T-helper 1 cell (primary cell): ENCODE measurements at places on chromosomes 1 and 21.

DNA sequence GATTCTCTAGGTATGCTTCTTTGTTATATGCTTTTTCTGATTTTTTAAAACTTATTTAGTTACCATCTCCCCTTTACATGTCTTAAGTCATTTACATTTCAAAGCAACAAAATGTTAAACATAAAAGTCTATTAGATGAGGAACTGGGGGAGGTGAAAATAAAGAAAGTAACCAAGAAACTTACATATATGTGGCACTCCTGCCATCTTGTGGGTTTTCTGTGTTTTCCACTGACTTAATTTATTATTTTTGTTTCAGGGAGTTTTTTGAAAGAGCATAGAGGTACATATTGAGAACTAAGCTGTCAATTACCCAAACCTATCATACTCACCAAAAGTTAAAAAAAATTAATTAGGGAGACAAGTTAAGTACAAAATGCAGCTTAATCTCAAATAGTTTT lies 1531.1 kb downstream of the MRPL39 start:
- no peak for DNase-seq

GRCh38 chr1:161182214-161182613 lies 4.9 kb upstream of the B4GALT3 start:
- no peak for DNase-seq

- DNase-seq: no peak
Measured at GRCh38 chr1:53411541-53412152, 47.6 kb upstream of the DMRTB1 start.

DNA sequence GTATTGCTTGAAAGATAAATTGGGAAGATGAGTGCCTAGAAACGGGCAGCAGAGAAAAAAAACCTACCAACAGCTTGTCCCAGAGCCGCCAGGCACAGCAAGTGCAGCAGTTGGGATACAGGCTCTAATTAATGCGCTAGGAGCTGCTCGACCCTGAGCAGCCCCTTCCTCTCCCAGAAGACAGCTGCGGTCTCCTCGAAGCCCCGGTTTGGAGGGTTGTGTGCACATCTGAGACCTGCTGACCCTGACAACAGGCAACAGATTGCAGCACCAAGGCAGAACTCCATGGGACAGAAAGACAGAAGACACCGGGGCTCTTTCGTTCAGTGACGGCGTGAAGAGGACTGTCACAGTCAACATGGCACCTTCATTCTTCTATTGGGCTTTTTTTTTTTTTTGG lies 101.4 kb downstream of the TSEN15 start:
- no peak for DNase-seq

DNA sequence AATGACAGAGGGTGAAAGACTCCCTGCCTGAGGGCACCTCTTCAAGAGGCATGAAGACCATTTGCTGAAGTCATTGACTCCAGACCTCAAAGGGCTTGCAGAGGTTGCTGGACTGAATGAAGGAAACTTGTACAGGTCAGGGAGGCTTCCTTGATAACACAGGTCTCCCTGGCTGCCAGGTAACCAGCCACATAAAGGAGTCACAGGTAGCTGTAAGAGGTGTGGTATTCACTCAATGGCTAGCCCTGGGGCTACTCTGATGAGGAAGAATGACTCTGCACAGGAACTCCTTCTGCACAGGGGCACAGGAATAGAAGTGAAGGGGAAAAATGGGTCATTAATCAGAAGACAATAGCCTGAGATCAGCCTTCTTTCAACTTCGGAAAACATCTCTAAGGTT lies 187.5 kb downstream of the LMX1A start:
- DNase-seq: no peak

DNA sequence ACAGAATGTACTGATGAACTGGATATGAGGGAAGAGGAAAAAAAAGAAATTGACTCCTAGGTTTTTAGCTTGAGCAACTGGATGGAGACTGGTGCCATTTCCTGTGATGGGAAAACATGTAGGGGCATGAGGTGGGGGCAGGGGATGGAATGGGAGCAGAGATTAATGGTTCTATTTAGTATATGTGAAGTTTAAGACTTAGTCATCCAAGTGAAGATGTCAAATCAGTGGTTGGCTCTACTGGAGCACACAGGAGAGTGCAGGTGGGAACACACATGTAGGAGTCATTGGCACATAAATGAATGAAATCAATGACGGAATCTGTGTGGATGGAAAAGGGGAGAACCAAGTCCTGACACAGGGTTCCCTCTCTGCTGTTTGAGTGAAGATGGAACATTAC lies 224.4 kb upstream of the COA6 start:
- no peak for DNase-seq

DNA sequence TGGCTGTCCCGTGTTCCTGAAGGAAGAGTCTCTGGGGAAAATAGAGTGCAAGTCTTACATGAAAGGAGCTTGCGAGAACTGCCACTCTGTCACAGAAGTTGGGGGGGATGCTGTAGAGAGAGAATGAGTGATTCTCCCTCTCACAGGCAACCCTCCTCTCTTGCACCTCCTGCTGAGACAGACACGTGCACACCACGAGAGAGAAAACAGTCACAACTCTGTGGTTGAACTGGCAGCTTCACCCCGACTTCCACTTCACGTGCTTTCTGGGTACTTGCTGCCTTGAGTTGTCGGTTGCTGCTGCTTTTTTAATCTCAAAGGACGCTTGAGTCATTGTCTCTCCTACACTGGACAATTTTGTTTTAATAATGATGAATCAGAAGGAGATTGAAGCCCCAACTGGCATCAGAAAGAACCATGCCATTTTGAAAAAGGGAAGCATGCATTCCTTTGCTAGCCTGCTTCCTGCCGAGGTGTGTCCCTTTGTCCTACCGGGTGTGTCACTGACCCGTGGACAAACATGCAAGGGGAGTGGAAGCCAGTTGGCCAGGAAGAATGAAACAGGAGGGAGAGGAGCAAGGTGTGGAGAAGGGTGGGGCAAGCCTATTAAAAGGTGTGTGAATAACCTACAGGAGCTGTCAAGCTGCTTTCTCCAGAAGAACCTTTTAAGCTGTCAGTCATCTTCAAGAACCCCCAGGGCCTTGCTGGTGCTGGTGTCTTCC lies 164.2 kb downstream of the CACNA1E start:
- DNase-seq: no peak

DNA sequence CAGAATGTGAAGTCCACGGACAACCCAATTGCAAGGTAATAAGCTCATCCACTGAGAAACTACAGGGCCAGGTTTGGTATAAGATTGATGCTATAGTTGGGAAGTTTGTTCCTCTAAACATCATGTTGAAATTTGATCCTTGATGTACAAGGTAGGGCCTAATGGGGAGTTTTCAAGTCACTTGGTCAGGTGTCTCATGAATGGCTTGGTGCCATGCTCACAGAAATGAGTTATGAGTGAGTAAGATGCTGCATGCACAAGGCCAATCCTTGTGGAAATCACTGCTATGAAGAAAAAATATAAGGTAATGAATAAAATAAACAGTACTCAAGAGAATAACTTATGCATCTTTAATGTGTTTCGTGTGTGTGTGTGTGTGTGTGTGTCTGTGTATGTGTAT lies 1891.2 kb downstream of the NCAM2 start:
- no peak for DNase-seq

DNA sequence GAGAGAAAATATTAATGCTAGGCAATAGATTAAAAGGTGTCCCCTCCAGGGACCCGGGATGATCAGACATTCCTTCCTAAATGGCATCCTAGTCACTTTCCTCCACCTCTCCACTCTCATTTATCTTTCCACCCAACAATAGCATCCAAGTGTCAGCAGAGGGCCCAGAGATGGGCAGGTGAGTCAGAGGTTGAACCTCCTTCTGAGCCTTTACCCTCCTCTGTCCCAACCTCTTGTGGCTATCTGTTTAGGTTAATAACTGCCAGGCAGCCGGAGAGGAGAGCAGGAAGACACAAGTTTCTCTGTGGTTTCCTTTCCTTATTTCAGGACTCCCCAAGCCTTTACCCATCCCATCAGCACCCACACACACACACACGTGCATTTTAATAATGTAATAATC lies 4.1 kb downstream of the GJA5 start:
- no peak for DNase-seq

DNA sequence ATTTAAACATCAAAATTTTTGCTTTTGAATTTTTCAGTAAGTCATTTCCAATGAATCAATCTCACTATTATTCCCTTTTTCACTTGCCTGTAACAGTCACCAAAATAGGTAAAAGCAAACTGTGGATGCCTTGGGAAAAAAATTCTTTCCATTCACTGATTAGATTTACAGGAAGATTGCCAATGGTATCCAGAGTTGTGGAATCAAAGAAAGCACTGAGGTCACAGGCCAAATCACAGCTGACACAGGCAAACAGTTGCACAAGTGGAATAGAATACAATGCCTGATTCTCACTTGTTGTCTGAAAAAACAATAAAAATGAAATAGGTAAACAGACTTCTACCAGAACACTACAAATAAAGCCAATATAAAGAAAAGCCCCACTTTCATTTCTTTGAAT lies 48.4 kb downstream of the LTN1 start:
- no peak for DNase-seq

GRCh38 chr1:233613252-233614172 lies at the start of gene KCNK1:
TSS of gene KCNK1 (plus strand) at chr1:233614106. CDS start at chr1:233614172, 66 bp downstream.
- DNase-seq: no peak

- DNase-seq: no peak
Measured at GRCh38 chr1:156495401-156496140, 5.0 kb downstream of the MEF2D start.

DNA sequence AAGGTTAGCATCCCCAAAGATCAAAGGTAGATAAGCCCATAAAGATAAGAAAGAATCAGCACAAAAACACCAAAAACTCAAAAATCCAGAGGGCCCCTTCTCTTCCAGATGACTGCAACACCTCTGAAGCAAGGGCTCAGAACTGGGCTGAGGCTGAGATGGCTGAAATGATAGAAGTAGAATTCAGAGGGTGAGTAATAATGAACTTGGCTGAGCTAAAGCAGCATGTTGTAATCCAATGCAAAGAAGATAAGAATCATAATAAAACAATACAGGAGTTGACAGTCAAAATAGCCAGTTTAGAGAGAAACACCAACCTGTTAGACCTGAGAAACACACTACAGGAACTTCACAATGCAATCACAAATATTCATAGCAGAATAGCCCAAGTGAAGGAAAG lies 406.9 kb upstream of the CXADR start:
- DNase-seq: no peak

DNA sequence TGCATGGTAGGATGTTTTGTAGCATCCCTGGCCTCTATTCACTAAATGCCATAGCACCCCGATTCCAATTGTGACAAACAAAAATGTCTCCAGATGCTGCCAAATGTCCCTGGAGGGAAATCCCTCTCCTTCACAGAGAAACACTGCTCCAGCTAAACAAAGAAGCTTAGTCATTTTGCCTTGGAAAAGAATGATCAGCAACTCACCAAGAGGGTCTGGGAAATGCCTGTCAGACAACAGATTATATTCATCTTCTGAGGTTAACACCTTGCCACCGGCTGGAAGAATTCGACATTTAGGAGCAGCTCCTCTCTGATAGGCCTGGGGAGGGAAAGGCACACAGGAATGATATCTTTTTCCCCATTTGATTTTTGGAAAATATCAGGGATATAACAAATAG lies 84.4 kb downstream of the NIBAN1 start:
- no peak for DNase-seq

DNA sequence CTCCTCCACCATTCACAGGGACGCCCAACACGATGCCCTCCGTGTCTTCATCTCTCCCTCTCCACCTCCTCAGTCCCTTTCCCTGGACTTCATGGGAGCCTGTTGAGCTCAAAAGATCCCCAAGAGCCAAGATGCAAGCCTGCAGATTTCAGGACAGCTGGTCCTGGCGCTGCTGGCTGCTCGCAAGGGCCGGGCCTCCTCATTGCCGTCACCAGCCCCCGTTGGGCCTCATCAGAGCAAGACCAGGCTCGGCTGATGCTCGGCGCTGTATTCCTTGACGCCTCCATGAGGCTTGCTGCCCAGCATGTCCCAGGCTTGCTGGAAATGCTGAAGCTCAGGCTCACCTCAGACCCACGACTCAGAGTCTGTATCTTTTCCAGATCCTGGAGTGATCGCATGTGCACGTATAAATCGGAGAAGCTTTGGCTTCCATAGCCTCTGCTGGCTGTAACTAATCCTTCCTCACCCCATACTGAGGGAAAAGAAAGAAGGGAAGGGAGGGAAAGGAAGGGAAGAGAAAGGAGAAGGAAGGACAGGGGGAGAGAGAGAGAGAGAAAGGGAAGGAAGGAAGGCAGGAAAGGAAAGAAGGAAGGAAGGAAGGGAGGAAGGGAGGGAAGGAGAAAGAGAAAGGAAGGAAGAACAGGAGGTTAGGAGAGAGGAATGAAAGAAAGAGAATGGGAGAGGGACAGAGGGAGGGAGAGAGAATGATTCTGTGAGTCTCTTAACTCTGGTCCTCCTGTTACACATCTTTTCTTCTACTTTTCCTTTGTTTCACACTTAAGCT lies 94.6 kb downstream of the KCNJ15 start:
- DNase-seq: no peak

GRCh38 chr1:81020506-81020905 lies 780.2 kb upstream of the ADGRL2 start:
- no peak for DNase-seq

DNA sequence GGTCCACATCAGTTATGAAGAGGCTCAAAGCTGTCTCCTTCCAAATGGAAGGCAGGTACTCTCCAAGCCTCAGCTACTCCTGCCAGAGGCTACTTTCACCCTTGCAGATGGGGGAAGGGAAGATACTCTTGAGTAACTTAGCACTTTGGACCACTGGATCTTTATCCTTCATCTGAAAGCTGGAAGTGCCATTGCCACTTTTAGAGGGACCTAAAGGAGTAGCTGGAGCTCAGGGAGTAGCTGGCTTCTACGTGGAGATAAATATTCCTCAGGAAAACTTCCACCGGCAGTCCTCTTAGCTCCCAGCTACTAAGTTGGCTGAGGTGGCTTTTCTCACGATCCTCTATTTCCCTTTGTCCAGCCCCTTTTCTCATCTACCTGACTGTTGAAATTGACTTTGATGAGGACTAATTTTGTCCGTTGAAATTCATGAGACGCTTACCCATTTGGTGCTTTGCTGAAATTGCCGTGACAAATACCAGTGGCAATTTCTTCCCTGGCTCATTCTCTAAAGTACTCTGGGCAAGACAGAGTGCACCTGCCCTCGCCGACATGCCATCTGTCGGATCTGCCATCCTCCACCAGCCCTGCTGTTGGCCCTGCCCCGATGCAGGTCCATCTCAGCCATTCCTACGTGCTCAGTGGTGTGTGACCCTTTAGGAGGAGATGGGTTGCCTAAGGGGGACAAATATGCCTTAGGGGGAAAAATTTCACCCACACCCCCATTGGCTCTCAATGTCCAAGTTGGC lies 13.6 kb downstream of the IGSF21 start:
- DNase-seq: no peak

GRCh38 chr1:29953961-29954360 lies 717.6 kb downstream of the PTPRU start:
- no peak for DNase-seq
